ENCODE measurements at places on chromosomes 2 and 18.

GRCh38 chr2:203685081-203685621 lies 21.3 kb upstream of the CD28 start:
- no peak for DNase-seq

GRCh38 chr2:143125717-143126116 lies 3.5 kb upstream of the ARHGAP15 start:
- no peak for DNase-seq

GRCh38 chr2:23509596-23510292 lies 124.8 kb downstream of the KLHL29 start:
- no peak for DNase-seq

GRCh38 chr2:214217599-214217998 lies 193.3 kb upstream of the VWC2L start:
- no peak for DNase-seq

- no peak for DNase-seq
Measured at GRCh38 chr18:54776282-54776977, 51.8 kb upstream of the RAB27B start.

DNA sequence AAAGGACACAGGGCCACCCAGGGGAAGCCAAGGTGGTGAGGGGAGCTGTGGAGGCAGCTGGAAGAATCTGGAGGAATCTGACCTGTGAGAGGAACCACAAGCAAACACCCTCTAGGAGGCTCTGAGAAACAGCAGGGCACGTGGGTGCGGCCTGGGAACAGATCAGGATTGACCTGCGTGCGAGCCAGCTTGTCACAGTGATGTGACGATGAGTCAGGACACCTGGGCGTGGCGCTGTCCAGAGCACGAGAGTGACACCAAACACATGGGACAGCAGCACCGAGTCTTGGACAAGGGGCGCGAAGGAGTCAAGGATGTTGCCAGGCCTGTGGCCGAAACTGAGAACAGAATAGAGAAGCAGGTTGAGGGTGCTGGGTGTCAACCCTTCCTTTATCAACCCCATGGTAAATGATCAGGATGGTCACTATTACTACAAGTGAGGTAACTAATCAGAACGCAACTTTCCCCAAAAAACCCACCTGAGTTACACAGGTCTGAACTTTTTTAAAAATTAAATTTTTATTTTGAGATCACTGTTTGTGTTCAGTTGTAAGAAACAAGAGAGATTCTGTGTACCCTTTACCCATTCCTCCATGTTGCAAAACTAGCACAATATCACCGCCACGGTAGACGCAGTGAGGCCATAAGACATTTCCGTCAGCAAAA lies 637 bp upstream of the SFT2D3 start:
- DNase-seq, result no peak

DNA sequence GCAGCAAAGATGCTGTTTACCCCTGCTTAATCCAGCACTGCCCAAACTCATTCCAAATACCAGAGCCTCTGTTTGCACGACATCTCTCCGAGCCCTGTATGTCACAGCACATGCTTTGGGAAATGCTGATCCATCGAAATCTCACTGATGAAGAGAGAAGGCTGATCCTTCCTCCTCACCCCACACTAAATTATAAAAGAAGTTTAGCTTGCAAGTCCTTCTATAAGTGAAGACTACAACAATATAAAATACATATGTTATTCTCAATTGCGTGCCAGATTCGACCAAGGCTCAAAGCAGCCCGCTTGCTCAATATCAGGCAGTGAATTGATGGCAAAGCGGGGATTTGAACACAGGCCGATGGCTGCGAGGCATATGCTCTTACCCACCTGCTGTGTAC lies 30.7 kb upstream of the SLC35F6 start:
- DNase-seq, result no peak

DNA sequence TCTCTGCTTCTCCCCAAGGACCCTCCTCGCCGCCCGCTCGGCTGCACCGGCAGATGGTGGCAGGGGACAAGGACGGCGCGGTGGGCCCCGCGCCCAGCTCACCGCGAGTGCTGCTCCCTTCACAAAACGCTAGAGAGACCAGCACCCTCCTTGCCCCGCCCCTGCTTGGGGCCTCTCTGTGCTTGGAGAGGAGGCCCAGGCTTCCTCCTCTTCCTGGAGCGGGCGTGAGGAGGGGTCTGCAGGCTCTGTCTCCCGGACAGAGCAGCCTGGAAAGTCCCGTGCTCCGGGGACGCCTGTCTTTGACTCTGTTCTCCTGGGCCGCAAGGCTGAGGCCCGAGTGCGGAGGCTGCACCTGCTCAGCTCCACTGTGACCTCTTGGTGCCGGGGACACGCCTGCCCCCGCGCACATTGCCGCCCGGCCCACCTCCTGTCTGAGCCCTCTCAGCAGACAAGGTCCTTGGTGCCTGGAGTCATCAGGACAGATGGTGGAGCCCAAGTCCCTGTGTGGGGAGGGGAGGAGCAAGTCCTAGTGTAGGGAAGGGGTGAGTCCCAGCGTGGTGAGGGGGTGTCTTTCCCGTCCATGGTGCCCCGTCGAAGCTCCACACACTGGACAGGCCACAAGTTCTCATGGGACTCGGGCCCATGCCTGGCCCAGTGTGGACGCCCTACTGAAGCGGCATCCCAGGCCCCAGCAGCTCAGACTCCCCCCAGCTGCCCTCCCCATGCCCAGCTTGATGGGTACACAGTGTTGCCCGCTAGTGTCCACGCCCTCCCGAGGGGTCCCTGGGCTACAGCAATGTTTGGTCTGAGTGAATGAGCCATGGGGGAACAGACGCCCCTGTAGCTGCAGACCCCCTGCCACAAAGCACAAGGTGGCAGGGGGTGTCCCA lies 33.8 kb downstream of the RTP5 start:
- no peak for DNase-seq

- DNase-seq, result no peak
Measured at GRCh38 chr18:64851726-64852125, 702.8 kb upstream of the LINC00305 start.

GRCh38 chr2:215839309-215839708 lies 174.0 kb downstream of the MREG start:
- DNase-seq, result no peak

DNA sequence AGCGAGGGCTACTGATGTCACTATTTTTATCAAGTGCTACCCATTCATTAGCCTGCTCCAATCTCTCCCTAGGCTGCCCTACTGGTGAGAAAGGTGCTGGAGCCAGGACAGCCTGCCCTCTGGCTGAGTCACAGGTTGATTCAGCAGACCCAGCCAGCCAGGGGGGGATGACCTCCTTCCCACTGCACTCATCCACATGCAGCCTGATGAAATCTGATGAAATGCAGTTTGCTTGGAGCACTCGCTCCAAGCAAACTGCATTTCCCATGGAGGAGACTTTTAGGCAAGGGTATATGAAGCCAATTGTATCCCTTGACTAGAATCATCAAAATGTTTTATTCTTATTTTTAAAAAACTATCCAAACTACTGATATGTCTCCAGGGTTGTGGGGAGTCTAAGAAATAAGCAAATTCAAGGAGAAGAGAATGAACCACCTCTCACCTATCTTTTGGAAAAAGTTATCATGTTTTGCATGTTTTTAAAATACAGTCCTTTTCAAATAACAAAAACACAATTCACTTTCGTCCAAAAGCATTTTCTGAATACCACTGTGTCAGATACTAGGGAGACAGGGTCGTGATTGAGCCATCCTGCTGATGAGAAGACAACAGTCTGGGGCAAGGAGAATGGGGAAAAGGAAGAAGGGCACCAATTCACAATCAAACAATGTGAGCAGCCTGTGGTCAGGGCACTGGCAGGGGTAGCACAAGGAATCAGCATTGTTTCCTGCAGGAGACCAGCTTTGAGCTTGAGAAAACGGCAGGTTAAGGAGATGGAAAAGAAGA lies 128.3 kb downstream of the AFF3 start:
- DNase-seq, result no peak

- DNase-seq, result no peak
Measured at GRCh38 chr2:215626812-215627281, 191.0 kb upstream of the FN1 start.

DNA sequence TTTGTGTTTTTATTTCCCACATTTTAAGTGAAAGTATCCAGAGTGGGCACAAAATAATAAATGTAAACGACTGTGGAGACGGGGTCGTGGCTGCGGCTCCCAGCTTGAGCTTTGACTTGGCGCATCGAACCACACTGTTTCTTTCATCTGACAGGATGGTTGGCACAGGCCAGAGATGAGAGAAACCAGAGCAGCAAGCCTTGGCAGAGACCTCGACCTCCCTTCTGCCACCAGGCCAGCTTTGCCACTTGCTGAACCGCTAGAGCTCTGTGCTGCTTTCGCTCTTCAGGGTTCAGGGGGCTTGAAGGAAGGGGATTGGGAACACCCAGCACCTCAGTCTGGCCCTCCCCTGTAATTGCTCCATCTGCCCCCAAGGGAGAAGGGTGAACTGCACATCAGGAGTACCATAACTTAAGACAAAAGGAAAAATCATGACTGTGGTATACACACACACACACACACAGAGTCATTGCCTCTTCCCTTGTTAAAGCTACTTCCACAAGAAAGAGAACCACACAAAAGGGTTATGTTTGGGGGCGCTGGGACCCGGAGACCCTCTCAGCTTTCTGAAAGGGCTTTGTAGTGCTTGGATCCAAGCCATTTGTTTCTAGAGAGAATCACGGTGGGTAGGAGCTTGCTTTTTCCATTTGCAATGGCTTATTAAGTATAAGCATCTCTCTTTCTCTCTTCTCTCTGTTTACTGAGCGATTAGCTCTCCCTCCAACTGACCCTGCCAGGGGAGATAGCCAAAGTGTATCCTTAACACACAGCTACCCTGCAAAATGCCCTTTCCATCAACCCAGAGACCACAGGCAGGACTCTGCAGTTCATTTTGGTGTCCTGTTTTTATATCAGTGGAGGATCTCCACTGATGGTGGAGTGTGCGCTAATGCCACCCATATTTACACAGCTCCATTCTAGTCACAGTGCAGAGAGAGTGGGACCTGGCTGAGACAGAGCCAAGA lies 23.0 kb downstream of the POU3F3 start:
- no peak for DNase-seq

DNA sequence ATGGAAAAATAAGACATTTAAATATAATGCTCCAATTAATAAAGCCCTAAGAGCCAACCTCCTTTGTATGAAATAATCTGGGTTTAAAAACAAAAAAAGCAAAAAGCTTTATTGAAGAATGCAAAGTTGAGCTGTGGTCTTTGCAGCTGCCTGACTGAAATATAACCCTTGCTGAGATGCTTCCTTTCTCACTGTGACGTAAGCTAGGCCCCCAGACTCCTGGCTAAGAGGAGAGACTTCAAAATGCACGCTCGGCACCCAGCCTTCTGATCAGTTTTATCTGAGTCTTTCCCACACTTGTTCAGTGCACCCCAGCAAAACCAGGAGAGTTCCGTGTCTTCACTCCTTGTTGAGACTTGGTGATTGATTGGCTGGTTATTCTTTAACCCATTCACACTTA lies 115.3 kb downstream of the BCL11A start:
- no peak for DNase-seq

GRCh38 chr2:46538393-46538792 lies 59.0 kb downstream of the TMEM247 start:
- no peak for DNase-seq

DNA sequence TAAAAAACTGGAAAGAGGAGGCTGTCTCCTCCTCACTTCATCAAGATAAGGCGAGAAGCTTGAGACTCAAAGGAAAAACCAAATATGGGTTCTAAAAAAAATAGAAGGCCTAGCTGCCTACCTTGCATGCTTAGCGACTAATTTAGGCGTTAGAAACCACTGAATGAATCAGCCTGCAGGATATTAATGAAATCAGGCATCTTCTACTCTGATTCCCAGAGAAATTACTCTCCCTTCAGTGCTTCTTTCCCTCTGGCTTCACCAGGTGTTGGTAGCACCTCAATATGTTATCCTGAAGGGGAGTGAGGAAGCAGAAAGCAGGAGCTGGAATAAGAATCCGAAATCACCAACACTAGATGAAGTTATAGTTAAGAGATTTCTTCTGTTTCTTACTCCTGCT lies 749.8 kb upstream of the NRXN1 start:
- no peak for DNase-seq

DNA sequence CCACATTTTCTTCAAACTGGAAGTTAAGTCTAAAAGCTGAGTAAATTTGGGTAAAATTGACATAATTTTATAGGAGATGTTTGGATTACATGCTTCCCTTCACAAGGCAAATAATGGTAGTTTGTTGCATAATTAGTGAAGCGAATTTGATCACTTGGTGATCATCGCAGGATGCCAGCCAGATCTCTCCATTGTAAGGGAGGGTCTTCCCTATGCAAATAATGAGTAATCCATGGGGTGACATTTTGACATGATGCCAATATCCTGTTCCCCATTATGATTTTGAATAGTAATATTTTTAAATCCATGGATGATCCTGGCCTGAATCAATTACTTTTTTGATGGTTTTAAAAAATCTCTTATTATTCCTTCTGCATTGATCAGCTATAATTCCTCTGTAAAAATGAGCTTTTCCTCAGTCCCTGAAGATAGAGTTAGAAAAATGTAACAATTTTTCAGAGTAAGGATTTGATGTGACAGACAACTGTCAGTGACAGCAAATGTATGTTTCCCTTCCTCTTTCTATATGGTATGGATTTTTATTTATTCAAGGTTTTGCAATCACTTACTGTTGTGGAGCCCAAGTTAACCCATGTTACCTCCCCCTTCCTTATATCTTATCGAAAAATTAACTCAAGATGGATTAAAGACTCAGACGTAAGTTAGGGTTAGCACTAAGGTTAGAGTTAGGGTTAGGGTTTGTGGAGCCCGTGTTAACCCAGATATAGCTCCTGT lies 21.4 kb downstream of the CCL20 start:
- DNase-seq, result no peak

GRCh38 chr18:65907281-65907680 lies 156.5 kb downstream of the CDH7 start:
- no peak for DNase-seq

- no peak for DNase-seq
Measured at GRCh38 chr2:188519136-188519535, 227.5 kb downstream of the GULP1 start.

- DNase-seq, result no peak
Measured at GRCh38 chr2:37447446-37447845, 103.0 kb downstream of the QPCT start.

GRCh38 chr2:173589604-173590275 lies 235.1 kb downstream of the CDCA7 start:
- no peak for DNase-seq

GRCh38 chr2:23591111-23591510 lies 206.1 kb downstream of the KLHL29 start:
- DNase-seq, result no peak

DNA sequence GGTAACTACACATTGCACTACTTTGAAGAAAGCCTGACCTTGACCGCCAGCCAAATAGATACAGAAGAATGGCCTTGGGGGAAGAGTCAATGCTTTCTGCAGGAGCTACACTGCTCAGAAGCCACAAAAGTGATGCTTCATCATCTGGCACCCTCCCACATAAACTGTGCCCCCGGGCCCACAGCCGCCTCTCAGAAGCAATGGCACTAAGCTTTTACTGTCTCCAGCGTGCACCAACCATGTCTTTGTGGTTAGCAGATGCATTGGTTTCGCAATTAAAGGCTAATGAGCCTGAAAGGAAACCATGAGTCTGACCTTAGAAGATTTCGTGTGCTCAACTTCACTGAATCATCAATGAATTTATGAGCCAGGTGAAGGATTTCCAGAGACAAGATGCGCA lies 209.4 kb upstream of the TRIB2 start:
- no peak for DNase-seq

- DNase-seq, result no peak
Measured at GRCh38 chr2:147083664-147084063, 761.2 kb upstream of the ACVR2A start.

- no peak for DNase-seq
Measured at GRCh38 chr2:3256605-3257004, 121.0 kb downstream of the EIPR1 start.

Data from stimulated activated CD8-positive, alpha-beta memory T cell treated with anti-CD3 and anti-CD28 coated beads, Interleukin-12 subunit alpha, Interleukin-12 subunit beta, amount 100 ng/mL, for 1 hour (primary cell).